ENCODE measurements at places on chromosomes 12 and 14.

GRCh38 chr12:104213952-104214351, 1.6 kb upstream of the TXNRD1 start:
- DNase-seq, result no peak

DNA sequence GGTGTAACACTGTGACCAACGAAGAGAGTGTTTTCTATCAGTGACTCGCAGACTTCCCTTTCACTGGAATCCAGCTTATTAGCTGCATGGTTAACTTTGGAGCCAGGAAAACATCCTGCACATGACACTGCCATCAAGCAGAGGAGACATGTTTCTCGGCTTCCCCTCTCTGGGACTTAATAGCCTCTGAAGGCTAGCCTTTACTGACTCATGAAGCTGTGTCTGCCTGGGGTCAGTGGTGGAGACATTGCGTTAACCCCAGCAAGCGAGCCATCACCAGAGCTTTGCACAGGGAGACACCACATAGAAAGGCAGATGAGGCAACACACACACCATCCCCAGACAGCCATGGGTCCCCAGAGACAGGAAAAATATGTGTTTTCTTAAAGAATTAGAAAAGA, 126.9 kb upstream of the PRICKLE1 start:
- no peak for DNase-seq

DNA sequence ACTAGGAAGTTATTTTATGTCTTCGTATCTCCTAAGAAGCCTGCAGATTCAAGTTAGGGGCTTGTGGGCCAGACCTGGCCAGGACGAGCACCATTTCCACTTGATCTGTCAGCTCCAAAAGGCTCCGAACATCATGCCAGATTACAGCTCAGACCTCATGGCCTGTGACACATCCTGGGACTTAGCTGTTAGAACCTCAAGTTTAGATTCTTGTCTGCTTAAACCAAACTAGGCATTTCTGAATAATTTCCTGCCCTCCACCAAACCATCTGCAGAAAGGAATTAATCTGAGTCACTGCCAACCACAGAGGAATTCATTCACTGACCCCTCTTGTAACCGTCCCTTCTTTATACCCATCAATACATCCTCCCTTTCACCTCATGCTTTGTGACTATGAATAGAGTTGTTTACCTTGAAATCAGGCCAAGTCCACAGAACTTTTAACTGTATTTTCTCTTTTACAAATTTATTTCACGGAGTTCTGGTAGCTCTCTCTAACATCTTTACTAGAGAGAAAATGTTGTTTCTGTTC, 120.3 kb downstream of the FBXL14 start:
- peak; percentile 93 for DNase-seq

DNA sequence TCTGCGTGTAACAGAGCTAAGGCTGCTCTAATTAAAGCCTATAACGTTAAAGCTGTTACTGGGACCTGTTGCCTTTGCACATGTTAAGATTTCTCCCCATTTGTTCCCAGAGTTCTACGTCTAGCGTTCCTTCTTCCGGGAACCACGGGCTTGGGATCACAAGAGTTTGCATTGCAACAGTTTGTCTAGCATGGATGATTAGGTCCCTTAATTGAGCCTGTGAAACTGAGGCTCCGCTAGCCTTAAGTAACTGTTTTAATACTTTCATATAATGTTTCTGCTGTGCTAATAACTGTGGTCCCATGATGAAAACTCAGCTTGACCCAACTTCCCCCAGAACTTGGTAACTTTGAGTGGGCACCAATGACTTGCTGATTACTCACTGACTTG, 16.7 kb upstream of the LYZ start:
- DNase-seq, result no peak

GRCh38 chr12:87779858-87780498, 249.2 kb downstream of the C12orf50 start:
- no peak for DNase-seq

GRCh38 chr12:107374161-107374840, 281.0 kb upstream of the CRY1 start:
- DNase-seq, result peak; percentile 12

DNA sequence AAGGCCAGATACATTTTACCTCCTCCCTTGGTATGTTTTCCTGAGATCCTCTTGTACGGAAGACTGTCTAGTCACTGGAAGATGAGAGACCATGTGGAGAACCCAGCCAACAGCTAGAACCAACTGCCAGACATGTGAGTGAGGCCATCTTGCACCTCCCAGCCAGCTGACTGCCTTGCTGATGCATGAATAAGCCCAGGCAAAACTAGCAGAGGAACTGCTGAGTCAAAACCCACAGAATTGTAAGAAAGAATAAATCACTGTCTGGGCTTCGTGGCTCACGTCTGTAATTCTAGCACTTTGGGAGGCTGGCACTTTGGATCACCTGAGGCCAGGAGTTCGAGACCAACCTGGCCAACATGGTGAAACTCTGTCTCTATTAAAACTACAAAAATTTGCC, 160.0 kb downstream of the TPH2 start:
- DNase-seq, result no peak

DNA sequence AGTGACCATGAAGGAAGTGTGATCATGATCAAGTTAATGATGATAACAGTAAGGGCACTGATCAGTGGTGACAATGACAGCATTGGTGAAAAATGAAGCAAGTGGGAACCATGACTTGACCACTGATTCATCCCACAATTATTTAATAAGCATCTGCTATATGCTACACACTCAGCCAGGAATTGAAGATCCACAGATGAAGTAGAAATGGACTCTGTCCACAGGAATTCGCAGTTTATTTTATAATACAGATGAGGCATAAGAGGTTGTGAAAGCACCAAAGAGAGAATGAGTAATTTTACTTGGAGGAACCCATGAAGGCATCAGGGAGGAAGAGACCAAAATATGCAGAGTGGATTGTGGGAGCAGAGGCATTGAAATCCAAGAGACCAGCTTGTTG, 33.8 kb upstream of the SMUG1 start:
- DNase-seq, result no peak

- DNase-seq, result no peak
Measured at GRCh38 chr12:119249383-119250155, 70.8 kb downstream of the HSPB8 start.

- DNase-seq, result no peak
Measured at GRCh38 chr12:126905752-126906151, 1361.2 kb upstream of the TMEM132C start.

- DNase-seq, result no peak
Measured at GRCh38 chr12:115946092-115946491, 331.4 kb downstream of the MED13L start.

GRCh38 chr12:24075650-24076049, 126.2 kb upstream of the SOX5 start:
- DNase-seq, result no peak

- DNase-seq, result no peak
Measured at GRCh38 chr14:72178517-72178916, 246.3 kb downstream of the RGS6 start.

DNA sequence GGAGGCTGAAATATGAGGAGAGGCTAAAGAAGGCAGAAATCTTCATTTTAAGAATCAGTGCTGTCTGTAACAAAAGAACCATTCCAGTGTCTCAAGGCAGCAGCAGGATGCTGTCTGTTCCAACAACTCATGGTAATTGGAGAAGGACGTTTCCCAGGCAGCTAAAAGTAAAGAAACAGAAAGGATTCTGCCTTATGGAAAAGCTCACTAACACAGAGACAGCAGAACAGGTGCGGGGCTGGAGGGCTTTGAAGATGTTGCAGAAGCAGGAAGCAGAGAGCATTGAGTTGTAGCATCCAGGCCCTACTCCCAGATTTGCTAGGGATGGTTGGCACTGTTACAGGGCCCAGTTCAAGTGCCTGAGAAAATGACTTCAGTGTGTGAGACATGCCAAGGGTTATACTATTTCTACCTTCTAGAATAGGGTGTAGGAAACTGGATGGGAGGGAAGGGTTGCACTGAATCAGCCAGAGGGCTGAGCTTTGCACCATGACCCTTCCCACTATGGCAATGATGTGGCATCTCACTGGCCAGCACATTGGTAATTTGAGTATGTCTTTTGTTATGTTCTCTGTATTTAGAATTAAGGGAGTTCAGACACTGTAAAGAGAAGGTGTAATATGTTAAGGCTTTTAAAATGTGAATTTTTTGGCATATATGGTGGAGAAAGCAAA, 160.0 kb upstream of the FBXO33 start:
- DNase-seq, result no peak

DNA sequence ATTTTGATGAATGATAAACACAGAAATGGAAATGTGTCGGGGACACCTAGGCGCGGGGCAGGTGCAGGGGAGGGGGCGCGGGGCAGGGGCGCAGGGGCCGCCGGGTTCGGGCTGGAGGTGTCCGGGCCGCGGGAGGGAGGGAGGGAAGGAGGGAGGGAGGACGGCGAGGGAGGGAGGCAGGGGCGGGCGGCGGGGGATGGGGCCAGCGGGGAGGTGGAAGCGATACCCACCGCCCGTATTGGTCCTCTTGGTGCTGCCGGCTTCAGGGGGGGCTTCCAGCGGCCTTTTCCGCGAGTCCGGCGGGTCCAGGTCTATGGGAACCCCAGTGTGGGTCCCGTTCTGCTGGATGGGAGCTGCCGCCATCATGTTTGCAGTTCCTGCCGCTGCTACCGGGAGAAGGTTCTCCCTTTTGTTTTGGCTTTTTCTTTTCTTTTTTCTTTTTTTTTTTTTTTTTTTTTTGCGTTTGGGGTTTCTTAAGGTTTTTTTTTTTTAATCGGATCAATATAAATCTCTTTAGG, 703 bp downstream of the NOVA1 start:
- no peak for DNase-seq

GRCh38 chr12:79524507-79525148, 166.1 kb downstream of the PAWR start:
- no peak for DNase-seq

- DNase-seq, result no peak
Measured at GRCh38 chr12:79691511-79692248, 916 bp upstream of the PAWR start.

DNA sequence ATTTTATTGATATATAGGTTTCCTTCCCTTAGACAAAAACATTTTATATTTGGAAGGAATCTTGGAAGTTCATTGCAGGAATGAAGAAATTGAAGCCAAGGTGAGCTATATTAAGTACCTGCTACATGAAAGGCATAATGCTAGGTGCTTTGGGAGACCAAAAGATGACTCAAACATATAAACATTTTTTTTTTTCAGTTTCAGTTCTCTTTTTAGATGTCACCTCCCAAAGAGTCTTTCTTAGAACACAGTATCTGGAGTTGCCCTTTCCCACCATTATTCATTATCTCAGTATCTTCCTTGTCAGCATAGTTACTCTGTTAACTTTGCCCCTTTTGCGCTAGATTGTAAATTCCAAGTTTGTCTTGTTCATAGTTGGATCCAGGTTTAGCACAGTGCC, 1.1 kb downstream of the LIN52 start:
- peak; percentile 67 for DNase-seq

DNA sequence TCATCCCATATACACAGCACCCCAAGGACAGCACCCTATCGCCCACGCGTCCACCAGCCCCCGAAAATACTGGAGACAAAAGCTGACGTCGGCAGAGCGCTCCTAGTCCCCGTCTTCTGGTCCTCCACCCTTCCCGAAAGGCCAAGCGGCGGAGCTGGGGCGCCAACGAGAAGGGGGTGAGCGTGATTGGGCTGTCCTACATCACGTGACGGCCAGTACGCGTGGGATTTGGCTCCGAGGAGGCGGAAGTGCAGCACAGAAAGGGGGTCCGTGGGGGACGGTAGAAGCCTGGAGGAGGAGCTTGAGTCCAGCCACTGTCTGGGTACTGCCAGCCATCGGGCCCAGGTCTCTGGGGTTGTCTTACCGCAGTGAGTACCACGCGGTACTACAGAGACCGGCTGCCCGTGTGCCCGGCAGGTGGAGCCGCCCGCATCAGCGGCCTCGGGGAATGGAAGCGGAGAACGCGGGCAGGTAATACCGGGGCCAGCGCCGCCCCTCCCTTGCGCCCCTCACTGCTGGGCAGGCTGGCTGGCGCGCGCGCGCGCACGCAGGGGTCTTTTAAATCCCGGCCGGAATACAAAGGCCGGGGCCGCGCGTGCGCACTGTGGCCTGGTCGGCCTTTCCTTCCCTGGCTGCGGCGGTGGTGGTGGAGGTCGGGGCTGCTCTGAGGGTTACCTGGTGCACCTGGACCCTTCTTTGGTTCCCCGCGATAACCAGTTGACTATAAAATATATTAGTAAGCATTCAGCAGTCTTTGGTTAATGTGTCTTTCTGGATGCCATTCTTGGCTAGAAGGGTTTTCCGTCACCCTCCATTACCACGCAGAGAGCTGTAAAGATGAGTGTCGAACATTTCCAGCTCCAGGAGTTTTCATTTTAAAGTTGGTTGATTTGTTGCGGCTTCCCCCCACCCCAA, at the start of gene TDG:
TSS of gene TDG (plus strand) at position 283 of the 915 bp plus-strand sequence. CDS start at position 449, 166 bp downstream.
- peak; percentile 99 for DNase-seq

- DNase-seq, result no peak
Measured at GRCh38 chr14:66944872-66945271, 244.4 kb upstream of the GARIN2 start.

DNA sequence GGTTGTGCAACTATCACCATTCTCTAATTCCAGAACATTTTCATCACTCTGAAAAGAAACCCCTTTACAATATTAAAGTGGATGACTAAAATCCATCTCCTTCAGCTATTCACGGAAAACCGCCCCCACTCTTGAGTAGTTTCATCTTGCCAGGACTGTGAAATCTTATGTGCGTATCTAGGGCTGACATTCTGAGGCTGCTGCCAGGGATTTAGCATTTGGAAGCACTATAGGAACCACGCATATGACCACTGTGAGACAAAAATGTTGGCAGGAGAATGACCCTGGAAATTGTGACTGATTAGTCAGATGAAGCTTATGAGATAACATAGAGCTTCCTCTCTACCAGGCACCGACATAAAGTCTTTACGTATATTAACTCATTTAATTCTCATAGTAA, 305.2 kb upstream of the PDE3A start:
- no peak for DNase-seq

DNA sequence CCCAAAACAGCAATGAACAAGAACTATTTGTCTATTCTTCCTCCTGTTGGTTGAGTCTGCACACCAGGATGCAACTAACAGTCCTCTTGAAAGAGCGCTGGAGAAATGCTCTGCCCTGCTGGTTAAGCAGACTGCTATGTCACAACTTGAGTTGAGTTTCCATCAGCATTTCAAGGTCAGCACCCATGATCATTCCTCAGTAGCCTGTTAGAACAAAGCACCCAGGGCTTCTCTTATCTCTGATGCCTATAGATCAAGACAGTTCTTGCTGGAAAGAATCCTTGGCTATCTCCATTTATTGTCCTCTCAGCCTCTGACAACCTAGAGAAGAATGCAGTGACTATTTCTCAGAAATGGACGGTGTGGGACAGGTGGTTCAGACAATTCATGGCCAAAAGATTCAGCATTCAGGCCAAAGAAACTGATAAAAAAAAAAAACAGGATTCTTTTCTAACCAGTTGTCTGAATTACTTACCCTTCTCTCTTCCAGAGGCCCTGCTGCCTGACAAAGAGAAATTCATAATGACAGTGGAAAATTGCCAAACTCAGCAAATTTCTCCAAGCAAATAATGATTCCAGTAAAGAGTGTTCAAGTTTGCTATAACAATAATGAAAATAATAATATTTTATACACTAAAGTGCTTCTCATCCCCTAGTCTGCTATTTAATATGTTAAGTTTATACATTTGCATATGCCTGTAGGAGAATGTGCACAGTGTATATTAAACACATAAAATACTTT, 306.7 kb downstream of the EMP1 start:
- no peak for DNase-seq

GRCh38 chr14:93804654-93805053, 16.4 kb upstream of the PRIMA1 start:
- DNase-seq, result no peak

- DNase-seq, result no peak
Measured at GRCh38 chr14:101066826-101067510, 163.4 kb upstream of the RTL1 start.

- no peak for DNase-seq
Measured at GRCh38 chr12:57620936-57621496, 9.8 kb downstream of the ARHGEF25 start.

Measured in activated CD4-positive, alpha-beta T cell treated with anti-CD3 and anti-CD28 coated beads, Interleukin-10, Interleukin-2, amounts not matched to agents 100 ng/mL and 50 ng/mL, durations not matched to agents 16 hours and 8 hours (primary cell).